Mucosa of descending colon (tissue), 3 donors: ENCODE measurements at places on chromosomes 3 and 15. TPM values are rescaled to one million over a fixed set of nuclear protein-coding genes. Genes with fewer than 3 reads are reported as not detected.

GRCh38 chr3:82281205-82281604, 519.8 kb upstream of the GBE1 start:
- no peak for DNase-seq

- no peak for DNase-seq
These were observed 23.6 kb upstream of the RPL35A start for GRCh38 chr3:197926418-197926817.

DNA sequence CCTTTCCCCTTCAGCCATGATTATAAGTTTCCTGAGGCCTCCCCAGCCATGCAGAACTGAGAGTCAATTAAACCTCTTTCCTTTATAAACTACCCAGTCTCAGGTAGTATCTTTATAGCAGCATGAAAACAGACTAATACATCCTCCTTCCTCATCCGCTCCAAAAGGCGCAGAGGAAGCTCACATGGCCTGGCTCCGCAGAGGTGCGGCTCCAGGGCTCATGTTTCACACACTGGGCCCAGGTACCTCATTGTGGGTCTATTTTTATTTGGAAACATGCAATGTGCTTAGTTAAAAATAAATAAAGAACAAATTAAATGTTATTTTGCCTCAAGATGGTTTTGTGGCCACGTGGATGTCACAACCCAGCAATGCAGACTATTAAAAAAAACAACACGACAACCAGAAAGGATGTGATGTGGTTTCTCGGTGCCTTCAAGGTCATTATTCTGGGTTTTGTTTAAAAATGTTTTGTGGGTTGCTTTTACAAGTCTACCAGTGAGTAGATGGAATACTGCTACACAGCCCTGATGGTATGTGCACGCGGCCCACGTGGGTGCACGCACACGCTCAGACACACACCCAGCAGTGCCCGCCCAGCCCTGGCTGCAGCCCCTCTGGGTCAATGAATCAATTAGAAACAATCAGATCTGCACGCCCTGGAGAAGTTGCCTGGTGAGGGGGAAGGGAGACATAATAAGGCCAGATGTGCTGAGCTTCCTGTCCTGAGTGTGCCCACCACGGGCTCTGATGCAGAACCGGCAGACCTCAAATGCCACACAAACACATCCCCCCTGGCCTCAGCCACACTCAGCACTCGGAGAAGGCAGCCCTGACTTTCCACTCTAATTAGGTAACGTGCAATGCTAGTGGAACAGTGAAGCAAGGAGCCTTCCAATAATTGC, 140.1 kb downstream of the ADAMTS17 start:
- no peak for DNase-seq

- DNase-seq, result no peak
These were observed 337.8 kb upstream of the CBLB start for GRCh38 chr3:106206613-106207012.

GRCh38 chr3:24668039-24668438, 173.4 kb upstream of the THRB start:
- no peak for DNase-seq

DNA sequence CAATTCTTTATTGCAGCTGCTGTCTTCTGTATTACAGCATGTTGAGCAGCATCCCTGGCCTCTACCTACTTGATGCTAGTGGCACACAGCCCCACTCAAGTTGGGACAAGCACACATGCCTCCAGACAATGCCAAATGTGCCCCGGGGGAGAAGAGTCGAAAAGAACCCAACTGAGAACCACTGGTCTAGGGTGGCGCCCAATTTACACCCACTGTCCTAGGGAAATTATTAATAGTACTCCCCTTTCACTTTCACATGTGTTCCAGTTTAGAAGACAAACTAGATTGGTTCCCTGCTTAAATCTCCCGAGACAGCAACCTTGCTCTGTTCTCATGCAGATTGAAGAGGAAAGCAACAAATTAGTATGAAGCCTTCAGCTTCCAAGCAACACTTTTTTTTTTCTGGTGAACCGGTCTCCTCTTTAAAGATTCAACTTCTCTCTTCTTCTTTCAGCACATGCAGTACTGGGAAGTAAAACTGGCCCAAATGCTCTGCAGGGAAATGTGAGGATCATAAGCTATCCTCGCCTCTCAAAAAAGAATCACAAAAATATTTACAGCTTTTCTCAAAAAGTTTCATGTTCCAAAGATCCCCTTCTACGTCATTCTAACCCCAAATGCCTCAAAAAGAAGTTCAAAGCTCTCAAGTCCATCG, 823.9 kb upstream of the CFAP20DC start:
- DNase-seq, result no peak

- no peak for DNase-seq
These were observed 7.9 kb downstream of the RTF1 start for GRCh38 chr15:41424809-41425208.

DNA sequence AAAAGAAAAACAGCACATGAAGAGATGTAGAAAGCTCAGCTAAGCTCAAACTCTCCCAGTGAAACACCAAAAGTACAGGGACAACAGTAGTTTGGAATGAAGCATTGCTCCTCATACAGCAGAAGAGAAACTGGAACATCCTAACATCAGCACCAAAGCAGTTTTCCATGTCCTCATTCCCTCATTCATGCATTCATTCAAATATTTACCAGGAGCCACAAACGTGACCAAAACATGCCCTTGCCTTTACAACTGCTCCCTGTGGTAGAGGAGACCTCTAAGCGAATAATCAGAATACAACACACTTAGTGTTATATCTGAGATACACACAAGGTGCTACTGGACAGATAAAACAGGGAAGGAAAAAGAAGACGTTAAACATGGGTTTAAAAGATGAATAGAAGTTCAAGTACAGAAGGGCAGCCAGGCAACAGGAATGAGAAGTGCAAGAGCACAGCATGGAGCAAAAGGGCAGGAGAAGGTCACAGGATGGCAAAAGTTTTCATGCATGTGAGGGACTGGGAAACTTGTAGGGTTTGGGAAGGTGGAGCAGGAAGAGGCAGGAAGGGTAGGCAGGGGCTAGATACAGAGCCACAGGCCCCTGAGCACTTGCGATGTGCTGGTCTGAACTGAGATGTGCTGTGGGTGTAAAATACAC, 58.5 kb upstream of the LMCD1 start:
- DNase-seq, result no peak

DNA sequence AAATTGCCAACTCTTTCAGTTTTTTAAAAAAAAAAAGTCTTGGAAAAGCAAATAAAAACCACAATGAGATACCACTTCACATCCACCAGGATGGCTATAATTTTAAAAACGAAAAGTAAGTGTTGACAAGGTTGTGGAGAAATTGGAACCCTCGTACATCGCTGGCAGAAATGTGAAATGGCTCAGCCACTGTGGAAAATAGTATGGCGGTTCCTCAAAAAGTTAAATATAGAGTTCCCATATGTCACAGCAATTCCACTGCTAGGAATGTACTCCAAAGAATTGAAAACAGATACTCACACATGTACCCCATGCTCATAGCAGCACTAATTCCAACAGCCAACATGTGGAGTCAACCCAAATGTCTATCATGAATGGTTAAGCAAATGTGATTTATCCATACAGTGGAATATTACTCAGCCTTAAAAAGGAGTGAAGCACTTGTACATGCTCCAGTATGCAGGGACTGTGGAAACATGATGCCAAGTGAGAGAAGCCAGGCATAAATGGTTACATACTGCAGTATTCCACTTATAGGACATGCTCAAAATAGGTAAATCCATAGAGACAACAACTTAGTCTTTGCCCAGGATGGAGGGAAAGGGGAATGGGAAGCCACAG, 73.8 kb upstream of the PCSK6 start:
- no peak for DNase-seq

GRCh38 chr3:112143251-112143650, 10.2 kb upstream of the GCSAM start:
- no peak for DNase-seq

DNA sequence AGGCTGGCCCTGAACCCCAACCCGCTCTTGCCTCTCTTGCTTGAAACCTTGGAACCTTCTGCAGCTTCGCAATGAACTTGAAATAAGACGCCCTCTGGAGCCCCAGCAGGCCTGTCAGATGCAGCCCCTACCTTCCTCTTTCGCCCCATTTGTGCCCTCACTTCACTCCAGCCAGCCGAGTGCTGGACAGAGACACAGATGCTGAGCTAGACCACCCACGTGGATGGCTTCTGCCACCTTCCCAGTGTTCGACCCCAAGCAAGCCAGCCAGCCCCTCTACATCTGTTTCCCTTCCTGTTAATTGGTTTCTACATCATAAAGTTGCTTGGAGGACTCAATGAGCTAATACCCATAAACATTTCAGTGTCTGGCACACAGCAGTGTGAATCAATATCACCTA, 23.8 kb upstream of the SNRPA1 start:
- DNase-seq, result no peak

DNA sequence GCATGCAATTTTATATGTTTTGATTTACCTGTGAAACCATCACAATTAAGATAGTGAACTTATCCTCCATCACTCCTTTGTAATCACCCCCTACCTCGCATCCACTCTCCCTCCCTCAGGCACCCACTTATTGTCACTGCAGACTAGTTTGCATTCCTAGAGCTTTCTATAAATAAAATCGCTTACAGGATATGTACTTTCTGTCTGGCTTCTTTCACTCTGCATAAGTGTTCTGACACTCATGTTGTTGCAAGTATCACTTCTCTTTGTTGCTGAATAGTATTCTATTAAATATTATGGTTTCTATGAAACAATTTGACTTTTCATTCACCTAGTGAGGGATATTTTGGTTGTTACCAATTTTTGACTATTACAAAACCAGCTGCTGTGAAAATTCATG, 139.3 kb downstream of the RSRC1 start:
- no peak for DNase-seq

GRCh38 chr3:57598765-57599360, 1.7 kb upstream of the ARF4 start:
- no peak for DNase-seq

DNA sequence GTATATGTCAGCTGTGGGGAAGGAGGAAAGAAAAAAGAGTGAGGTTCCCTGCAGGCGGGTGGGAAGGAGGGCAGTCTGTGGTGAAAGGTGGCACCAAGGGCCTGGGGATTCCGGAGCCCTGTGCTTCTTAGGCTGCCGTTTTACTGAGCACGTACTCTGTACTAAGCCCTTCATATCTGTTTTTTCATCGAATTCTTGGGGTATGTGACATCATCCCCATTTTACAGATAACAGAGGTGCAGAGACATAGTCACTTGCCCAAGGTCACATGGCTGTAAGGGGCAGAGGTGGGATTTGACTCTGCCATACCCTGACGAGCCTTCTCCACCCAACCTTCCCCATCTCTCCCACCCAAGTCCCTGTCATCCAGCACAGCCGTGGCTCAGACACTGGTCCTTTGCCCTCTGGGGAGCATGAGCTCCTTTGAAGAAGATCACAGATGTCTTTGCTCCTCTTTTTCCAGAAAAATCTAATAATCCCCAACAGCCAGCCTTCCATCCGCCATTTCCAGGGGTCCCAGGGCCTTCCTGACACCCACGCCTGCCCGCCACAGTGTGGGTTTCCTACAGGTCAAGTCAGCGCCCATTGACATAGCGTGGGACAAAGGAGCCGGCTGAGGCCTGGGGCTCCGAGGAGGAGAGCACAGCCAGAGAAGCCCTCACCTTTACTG, 24.2 kb downstream of the CYP11A1 start:
- DNase-seq, result no peak

GRCh38 chr3:42205800-42206514, 60.0 kb downstream of the CCK start:
- DNase-seq, result no peak

DNA sequence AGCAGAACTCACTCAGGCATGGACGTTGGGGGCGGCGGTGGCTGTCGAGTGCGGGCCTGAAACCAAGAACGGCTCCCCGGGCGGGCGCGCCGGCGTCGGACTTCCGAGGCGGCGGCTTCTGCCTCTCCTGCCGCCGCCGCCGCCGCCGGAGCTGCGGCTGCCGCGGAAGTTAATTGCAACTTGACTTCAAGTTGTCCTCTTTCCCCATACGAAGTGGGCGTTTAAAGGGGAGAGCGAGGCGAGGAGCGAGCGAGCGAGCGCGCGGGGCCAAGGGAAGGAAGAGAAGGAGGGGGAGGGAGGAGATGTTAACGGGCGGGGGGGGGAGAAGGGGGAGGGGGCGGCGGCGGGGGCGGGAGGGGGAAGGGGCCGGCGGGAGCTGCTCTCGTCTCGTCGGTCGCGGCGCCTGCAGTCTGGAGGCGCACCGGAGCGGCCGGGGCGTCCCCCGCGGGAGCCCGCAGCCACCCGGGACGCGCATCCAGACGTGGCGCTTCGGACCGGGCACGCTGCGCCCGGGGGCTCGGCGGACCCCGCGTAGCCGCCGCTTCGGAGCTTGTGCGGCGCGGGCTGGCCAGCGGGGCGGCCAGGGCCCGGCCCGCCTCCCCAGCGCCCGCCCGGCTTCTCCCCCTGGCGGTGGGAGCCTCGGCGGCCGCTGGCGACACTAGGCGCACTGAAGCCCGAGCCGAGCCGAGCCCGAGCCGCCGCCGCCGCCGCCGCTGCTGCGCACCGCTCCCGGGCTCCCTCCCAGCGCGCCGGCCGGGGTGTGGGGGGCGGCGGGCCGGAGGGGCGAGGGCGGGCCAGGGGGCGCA, 19.7 kb upstream of the SATB1 start:
- DNase-seq, result peak; percentile 77

DNA sequence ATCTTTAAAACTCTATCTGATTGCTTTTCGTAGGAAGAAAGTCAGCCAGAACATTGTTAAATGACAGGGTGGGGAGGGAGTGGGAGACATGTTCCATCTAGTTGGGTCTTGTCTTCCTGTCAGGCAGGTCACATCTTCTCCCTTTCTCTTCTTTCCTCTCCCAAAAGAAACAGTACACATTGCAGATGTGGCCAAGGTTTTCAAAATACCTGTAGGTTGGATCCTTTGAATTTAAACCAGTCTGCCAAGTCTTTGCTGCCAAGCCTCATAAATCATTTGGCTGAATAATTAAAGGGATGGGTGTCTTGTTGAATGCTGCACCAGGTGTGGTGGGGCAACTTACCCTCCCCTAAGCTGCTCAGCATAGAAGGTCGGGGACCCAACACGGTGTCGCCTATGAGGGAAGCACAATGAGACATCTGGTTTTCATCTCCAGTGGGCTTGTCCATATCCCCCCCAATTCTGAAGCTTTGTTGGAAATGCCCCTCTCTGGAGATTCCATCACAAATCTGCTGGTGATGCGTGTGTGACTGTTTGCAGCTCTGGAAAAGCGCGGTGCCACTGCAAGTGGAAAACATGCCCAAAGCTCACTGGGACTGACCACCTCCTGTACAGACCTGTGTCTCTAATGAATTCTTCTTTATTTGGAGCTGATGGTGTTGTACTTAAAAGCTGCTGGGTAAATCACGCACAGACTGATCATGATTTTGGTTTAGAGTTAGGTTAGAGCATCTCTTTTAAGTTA, 112.6 kb downstream of the FILIP1L start:
- no peak for DNase-seq

GRCh38 chr15:26889298-26889898, 22.5 kb downstream of the GABRA5 start:
- DNase-seq, result no peak

- DNase-seq, result no peak
These were observed 149.7 kb upstream of the IL12A start for GRCh38 chr3:159838938-159839337.

SEMA5B gene
- total RNA-seq, result 0.89 TPM

IMPG2 gene
- total RNA-seq, result 0.22 TPM

UBAP1L gene
- 6.9 TPM for total RNA-seq

GASK1A gene
- 1.2 TPM for total RNA-seq

CRABP1 gene
- 2.4 TPM for total RNA-seq

SV2B gene
- total RNA-seq, result 4.2 TPM

C3orf52 gene
- total RNA-seq, result 49.9 TPM

SLC28A1 gene
- not detected for total RNA-seq

FAM81A gene
- total RNA-seq, result 10.3 TPM

HCLS1 gene
- 8.8 TPM for total RNA-seq

HRG gene
- total RNA-seq, result not detected

GOLGA8Q gene
- 0.75 TPM for total RNA-seq
